ENCODE measurements at places on chromosomes 1 and 21.

DNA sequence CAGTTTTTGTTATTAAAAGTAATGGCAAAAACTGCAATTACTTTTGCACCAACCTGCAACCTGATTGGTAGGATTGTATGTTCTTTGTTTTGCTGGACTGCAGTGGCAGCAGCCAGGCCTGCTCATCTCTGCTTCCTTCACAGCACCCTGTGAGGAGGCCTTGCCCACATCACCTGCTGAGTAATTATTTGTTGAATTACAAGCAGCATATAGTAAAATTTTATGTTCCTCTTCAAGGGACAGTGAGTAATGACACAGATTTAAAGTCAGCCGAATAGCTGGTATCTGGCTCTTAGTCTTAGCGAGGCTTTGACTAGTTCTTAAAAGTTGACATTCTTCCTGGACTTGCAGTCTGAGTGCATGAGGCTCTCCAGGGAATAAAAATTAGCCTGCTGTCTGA is 435.1 kb downstream of the PRDM2 start:
- no peak for DNase-seq

DNA sequence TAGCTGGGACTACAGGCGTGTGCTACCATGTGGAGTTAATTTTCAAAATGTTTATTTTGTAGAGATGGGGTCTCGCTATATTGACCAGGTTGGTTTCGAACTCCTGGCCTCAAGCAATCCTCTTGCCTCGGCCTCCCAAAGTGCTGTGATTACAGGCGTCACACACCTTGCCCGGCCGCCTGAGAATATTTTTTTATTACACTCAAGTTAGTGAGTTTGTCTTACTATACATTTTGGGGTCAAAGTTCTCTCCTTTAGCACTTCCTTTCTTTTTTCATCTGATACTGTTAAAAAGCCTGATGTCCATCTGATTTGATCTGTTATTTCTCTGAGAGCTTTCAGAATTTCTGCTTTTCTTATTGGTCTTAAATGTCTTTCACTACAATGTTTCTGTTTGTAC is 128.8 kb downstream of the KIAA0319L start:
- no peak for DNase-seq

DNA sequence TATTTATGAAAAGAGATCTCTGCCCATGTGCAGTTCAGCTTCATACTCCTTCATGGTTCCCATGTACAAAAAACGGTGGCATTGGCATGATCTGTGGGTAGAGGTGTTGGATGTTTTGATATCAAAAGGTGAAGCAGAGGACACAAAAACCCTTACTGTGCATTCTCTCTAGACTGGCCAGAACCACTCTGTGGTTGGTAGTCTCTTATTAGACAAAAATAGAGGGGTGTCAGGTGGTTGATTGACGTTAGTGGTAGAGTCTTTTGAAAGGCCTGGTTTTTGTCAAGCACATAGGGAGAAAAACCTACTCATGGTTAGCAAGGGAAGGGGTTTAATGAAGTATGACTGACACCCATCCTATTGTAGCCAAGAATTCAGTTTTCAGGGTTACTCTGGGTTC is 400.0 kb upstream of the TMPRSS15 start:
- DNase-seq, result no peak

DNA sequence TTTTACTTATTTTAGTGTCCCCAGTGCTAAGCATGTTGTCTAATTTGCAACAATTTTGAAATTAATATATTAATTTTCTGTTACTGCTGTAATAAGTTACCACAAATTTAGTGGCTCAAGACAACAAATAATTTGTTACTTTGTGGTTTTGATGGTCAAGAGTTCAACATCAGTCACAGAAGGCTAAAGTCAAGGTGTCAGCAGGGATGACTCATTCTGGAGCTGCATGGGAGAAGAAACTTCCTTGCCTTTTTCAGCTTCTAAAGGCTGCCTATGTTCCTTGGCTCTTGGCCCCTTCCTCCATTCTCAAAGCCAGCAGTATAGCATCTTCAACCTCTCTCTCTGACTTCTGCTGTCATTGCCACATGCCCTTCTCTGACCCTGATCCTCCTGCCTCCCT is 271.8 kb downstream of the HLX start:
- no peak for DNase-seq

- DNase-seq, result no peak
Measured at GRCh38 chr1:93817819-93818569, 61.0 kb downstream of the DNTTIP2 start.

GRCh38 chr1:204130981-204131892 is 20.6 kb downstream of the ETNK2 start:
- DNase-seq, result no peak

- DNase-seq, result no peak
Measured at GRCh38 chr1:24418898-24419628, 3.5 kb downstream of the NIPAL3 start.
